ENCODE measurements at places on chromosomes 6 and 20.

DNA sequence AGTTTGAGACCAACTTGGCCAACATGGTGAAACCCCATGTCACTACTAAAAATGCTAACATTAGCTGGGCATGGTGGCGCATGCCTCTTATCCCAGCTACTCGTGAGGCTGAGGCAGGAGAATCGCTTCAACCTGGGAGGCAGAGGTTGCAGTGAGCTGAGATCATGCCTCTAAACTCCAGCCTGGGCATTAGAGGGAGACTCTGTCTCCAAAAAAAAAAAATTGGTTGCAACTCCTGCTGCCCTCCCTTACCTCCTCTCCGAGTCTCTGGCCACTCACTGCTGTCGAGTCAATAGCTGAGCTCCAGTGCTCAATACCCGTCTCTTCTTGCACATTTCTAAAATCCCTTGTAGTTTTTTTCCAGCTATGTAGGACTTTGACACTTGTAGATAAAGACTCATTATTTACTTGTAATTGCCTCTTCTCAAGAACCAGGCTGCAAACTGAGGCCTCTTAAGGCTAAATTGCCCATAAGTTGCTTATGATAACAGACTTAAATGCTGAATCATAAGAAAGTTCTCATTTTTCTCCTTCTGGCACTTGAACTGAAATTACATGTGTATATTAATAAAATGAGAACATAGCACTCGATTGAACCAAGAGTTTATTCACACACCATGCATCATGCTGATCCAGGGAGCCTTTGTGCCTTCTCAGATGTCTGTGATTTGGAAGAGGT lies 13.8 kb downstream of the HECA start:
- no peak for DNase-seq

DNA sequence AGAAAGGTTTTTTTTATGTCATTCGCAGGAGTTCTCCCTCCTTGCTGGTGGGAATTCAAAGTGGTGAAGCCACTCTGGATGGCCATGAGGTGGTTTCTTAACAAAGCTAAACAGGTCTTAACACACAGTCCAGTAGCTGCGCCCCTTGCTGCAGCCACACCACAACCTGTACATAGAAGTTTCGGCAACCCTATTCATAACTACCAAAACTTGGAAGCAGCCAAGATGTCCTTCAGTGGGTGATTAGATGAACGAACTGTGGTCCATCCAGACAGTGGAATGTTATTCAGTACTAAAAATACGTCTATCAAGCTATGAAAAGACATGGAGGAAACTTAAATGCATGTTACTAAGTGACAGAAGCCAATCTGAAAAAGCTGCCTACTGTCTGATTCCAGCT lies 78.9 kb downstream of the FAM120B start:
- no peak for DNase-seq

GRCh38 chr6:90895299-90896074 lies 308.6 kb upstream of the MAP3K7 start:
- no peak for DNase-seq

DNA sequence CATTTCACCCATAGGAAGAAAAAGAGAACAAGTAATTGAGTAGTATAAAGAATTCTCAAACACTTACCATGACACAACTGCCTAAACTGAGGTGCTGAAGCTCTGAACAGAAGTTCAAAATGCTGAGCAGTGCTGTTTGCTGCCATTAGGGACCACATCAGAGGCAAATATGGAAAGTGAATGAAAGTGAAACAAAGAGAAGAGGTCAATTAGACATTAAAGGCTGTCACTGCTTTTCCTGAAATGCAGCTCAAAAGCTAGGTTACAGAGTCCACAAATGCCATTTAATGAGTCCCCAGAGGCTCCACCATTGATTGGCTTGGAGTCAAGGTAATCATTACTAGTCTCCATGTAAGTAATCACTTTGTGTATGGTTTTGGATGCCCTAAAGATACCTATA lies 46.1 kb downstream of the POU3F2 start:
- DNase-seq = no peak

- DNase-seq = no peak
Observed at GRCh38 chr6:34572021-34572420, 15.9 kb upstream of the SPDEF start.

DNA sequence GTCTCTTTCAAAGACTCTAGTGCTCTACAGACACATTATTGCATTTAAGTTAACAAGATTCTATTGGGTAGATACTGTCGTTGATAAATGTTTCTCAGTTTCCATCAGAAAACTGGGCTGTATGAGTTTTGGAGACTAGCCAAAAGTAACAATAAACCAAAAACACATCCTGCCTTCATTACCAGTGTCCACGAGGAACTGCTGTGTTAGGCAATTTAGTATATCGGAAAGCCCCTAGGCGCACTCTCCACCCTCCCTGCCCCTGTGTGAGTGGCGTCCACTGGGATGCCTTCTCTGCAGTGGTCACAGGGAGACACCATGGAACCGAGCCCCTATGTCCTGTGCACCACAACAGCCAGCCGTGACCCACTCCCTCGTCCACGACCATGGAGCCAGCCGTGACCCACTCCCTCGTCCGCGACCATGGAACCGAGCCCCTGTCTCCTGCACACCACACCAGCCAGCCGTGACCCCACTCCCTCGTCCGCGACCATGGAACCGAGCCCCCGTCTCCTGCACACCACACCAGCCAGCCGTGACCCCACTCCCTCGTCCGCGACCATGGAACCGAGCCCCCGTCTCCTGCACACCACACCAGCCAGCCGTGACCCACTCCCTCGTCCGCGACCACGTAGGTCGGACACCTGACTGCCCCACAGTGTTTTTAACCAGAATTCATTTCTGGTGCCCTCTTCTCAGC lies 35.3 kb downstream of the DLL1 start:
- DNase-seq = no peak

GRCh38 chr20:10218536-10219451 lies at the start of gene SNAP25:
SNAP25 (plus strand) TSS chr20:10218830; CDS start chr20:10275492, 56,662 bp downstream.
- DNase-seq = peak; percentile 77

DNA sequence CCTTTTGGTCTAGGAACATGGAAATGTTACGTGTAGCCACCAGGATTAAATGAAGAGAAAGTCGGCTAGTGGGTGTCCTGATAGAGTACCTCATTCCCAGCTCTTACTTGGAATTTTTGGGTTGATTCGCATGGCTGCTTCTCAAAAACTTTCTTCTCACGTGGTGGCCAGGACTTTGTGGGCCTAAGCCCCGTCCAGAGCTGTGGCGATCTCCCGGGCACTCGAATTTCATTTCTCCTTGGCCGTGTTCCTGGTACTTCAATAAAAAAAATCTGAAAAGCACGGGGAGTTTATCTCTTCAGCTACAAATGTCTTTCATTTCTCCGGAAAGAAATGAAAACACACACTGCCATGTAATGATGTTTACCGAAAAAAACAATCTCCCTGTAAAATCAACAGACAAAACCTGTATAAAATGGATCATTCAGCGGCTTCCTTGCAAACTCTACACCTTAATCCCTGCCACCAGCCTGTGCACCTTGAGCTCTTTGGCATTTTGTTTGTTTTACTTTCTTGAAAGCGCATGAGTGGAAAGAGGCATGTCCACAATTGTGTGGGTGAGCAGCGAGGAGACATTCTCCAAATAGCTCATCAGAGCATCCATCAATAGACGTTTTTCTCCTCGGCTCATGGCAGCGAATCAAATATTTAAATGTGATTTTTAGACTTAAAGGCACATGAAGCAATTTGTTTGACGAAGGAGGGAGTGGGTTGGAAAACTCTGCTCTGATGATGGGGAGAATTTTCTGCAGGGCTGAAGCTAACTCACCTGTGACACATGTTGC lies 173.1 kb downstream of the TFAP2C start:
- no peak for DNase-seq

Data from C1 segment of cervical spinal cord (tissue), 14 donors.